Activated CD8-positive, alpha-beta memory T cell treated with anti-CD3 and anti-CD28 coated beads for 48 hours (primary cell): ENCODE measurements at places on chromosomes 13 and 19.

DNA sequence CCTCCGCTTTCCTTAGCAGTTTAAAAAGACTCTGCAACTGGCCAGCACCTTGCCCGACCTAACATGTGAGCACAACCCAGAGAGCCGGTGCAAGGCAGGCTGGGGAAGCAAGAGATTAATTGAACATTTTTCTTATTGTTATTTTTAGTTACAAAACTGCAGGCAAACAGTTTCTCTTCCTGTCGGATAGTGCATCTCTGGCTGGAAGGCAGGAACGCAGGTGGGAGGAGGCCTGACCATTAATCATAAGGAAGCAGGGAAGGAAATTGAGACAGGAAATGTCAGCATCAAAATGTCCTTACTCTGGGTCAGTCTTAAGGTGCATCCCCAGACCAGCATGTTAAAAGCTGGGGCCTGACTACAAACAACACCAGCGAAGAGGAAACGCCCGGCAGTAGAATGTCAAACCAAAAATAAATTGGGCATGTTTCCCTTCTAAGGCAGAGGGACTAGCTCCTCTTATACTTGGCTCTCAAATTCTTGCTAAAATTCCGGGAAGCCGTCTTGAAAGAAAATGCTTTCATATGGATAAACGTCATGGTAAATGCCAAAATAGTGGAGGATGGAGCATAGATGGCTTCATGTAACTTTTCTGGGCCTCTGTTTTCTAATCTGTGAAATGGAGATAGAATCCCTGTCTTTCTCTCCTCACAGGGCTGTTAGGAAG is 226.8 kb downstream of the RAP2A start:
- DNase-seq, result no peak

DNA sequence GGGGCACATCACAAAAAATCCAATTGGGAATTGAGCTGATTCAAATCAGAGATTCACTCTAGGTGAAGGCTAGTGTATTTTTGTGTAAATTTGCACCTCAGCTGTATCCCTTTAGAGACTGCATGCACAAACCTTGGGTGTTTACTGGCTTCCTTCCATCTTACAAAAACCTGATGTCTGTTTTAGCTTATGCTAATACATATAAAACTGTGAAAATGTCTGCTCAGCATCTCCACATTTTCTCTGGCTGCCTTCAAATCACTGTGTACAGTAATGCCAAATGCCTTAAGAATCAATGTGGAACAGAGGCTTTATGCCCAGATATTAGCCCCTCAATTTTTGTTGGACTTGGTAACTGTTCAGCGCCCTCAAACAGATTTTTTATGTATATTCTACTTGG is 675.8 kb upstream of the SLITRK6 start:
- DNase-seq, result no peak

DNA sequence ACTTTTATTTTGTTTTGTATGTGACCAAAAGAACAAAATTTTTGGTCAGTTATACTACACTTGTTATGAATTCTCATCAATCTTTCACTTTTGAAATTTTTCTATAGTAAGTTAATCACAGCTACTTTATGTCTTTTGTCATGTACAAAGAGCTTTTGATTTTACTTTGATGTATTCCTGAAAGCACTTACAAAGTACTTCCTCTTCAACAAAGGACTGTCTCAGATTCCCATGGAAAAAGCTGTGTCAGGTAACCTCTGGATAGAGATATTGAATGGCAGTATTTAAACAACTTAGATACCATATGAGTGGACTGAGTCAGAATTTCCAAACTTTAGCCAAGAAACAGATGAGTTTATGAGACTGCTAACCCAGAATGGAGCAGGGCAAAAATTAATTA is 689.3 kb upstream of the ATXN8OS start:
- DNase-seq, result no peak

GRCh38 chr13:111898956-111899713 is 167.8 kb upstream of the SOX1 start:
- DNase-seq, result no peak

DNA sequence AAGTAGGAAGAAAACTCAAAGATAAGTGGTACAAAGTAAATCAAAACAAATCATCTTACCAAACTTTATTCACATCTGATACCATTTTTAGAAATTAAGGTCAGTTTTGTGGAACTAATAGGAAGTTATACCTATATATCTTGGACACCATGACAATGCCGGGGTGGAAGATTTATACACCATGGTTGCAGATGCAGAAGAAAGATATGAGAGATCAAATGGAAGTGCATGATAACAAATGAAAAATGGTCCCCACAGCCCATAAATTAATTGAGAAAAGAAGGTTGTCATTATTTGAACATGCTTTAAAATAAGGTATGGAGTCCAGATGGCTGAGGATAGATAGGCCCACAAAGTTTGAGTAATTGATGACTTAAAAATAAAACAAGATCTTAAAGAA is 276.8 kb downstream of the TSHZ3 start:
- DNase-seq, result no peak

DNA sequence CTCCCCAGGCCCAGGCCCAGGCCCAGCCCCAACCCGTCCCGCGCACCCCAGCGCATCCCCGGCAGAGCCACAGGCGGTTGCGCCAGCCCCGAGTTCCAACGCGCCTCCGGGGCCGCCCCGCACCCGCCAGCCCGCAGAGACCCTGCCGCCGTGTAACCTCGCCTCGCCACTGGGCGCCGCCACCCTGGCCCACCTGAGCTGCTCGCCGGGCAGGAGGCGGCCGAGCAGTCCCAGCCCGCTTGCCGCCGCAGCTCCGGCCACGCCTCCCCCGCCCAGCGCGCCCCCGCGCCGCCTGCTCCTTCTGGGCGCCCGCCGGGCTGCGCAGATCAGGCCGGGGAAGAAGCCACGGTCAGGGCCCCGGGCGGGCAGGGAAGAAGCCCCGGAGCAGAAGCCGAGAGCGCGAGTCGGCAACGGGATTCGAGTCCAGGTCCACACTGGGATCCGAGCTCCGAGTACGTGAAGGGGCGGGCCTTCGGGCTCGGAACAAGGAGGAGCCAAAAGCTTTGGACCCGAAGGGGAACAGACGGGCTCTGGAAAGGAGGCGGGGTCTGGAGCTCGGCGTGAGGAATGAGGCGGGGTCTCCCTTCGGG is at the start of gene MBOAT7:
TSS of gene MBOAT7 (minus strand) at position 436 of the 590 bp plus-strand sequence. CDS start 1,072 bp downstream, outside the sequence.
- DNase-seq, result no peak

DNA sequence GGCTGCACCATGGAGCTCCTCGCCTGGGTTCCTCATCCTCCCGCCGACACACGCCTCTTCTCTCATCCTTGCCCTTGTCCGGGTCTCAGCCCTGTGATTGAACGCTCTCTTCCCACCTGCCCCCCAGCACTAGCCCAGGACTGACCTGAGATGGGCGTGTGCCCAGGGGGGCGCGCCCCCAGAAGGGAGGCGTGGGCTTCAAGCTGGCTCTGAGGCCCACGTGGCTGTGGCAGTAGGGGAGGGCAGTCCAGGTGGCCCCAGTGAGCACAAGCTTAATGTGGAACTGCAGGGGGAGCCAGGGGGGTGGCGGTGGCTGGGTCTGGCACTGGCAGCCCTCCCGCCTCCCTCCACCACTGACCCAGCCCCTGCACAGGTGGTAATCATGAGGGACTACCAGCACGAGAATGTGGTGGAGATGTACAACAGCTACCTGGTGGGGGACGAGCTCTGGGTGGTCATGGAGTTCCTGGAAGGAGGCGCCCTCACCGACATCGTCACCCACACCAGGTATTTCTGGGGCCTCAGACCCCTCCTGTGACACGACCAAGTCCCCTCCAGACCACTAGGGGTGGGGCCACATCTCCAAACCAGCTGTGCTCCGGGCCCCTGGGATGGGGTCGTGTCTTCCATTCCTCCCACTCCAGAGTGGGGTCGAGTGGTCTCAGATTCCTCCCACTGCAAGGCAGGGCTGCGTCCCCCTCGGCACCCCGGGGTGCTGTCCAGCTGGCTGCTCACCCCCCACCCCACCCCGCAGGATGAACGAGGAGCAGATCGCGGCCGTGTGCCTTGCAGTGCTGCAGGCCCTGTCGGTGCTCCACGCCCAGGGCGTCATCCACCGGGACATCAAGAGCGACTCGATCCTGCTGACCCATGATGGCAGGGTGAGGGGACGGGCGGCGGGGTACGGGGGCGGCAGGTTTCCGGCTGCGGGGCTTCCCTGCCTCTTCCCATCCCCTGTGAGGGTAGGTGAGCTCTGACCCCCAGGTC is 21.9 kb upstream of the NCCRP1 start:
- DNase-seq, result no peak

DNA sequence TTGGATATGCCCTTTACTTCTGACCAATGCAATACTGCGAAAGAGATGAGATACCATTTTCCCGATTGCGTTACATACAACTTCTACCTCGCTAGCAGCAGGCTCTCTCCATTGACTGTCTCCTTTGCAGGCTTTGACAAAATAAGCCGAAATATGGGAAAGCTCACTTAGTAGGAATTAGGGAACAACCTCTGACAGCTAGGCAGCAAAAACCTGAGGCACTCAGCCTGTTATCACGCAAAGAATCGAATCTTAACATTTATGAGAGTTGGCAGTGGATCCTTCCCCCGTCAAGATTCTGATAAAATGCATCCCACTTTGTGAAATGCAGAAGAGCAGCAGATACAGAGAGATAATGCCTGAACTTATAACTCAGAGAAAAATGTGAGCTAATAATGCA is 1379.5 kb upstream of the PCDH9 start:
- DNase-seq, result no peak

DNA sequence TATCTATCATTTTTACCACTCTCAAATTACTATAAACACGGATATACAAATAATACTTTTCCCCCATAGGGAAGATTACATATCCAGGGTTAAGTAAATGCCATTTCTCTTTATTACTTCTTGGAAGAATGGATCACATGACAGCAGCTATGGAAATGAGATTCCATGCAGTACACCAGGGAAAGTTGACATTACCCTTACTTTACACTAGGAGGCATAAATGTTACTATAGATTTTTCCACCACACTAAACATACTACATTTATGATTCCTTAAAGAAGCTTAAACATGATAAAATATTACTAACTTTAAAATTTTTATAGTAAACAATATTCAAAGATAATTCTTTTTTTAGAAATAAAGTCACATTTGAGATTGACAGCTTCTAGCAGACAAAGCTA is 611.4 kb downstream of the PCDH9 start:
- DNase-seq, result no peak

- no peak for DNase-seq
Observed at GRCh38 chr13:23427881-23428528, 5.5 kb downstream of the SACS start.

- no peak for DNase-seq
Observed at GRCh38 chr13:100561599-100562204, 26.9 kb downstream of the GGACT start.

GRCh38 chr13:47661076-47661475 is 340.0 kb downstream of the SUCLA2 start:
- no peak for DNase-seq

GRCh38 chr19:36081385-36081784 is 26.7 kb downstream of the WDR62 start:
- DNase-seq, result no peak

- DNase-seq, result no peak
Observed at GRCh38 chr13:37148501-37148900, 43.0 kb upstream of the CSNK1A1L start.

DNA sequence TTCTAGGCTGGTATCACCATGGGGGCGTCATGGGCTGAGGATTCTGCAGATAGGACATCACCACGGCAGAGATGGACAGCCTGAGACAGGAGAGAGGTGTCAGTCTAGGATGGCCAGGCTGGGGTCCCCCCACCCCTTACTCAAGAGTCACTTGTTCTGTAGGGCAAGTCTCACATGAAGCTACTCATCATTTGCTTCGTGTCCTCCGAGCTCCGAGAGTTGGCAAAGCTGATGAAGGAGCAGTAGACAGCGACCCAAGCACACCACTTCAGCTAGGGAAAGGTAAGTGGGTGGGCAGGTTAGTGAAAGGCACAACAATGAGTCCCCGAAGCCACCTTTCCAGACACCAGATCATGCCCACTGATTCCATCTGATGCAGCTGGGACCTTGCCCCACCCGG is 1.7 kb downstream of the WDR83 start:
- no peak for DNase-seq
